Adrenal gland (tissue), 19 donors: ENCODE measurements at places on chromosomes 7 and 10. TPM values are rescaled to one million over a fixed set of nuclear protein-coding genes. Genes with fewer than 3 reads are reported as not detected.

DNA sequence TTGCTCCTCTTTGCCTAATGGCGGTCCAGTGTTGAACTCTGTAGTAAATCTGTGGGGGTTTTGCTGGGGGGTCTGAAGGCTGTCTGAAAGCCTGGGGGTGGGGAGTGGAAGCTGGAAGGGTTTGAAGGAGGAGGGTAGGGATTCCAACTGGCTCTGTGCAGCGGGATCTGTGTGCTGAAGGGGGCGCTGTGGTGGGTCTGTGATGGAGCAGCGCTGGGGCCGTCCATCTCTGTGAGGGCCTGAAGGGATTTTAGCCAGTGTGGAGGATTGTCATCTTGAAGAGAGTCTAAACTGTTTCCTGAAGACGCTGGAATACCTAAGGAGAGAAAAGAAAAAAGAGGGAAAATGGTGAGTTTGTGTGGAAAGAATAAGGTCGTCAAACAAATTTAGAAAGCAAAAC is 129.2 kb downstream of the STRA8 start:
- H3K27me3 ChIP-seq: no peaks in the 10 kb centered on the region
- H3K36me3 ChIP-seq: peaks cover 4% of the 10 kb centered on the region
- DNase-seq: no peak
- H3K27ac ChIP-seq: no peak overlapping the region
- peaks cover 8% of the 10 kb centered on the region for H3K4me1 ChIP-seq
- no peak overlapping the region for H3K4me3 ChIP-seq

DNA sequence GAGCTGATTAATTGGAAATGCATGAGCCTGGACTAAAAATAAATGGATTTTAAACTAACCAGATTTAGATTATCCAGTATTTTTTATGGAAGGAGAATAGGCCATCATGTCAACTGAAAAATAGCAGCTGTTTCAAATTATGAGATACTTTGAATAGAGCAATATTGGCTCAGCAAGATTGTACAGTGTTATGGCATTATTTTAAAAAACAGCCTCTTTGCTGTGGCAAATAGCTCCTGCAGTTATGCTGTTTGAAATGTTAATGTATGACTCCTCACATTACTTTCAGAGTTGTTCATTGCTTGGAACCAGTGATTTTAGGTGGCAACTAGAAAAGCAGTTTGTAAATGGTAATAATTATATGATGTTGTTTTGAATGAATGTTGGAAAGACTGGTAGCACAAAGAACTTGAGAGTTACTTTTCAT is 244.5 kb downstream of the KIAA1217 start:
- no peaks in the 10 kb centered on the region for H3K36me3 ChIP-seq
- H3K27me3 ChIP-seq: no peaks in the 10 kb centered on the region
- no peak for DNase-seq
- peaks cover 29% of the 10 kb centered on the region for H3K4me1 ChIP-seq
- H3K27ac ChIP-seq: no peak overlapping the region

GRCh38 chr10:29870522-29871044 is 188.8 kb downstream of the JCAD start:
- no peak overlapping the region for H3K27ac ChIP-seq
- H3K4me3 ChIP-seq: no peak overlapping the region
- H3K4me1 ChIP-seq: no peaks in the 10 kb centered on the region
- no peaks in the 10 kb centered on the region for H3K27me3 ChIP-seq

DNA sequence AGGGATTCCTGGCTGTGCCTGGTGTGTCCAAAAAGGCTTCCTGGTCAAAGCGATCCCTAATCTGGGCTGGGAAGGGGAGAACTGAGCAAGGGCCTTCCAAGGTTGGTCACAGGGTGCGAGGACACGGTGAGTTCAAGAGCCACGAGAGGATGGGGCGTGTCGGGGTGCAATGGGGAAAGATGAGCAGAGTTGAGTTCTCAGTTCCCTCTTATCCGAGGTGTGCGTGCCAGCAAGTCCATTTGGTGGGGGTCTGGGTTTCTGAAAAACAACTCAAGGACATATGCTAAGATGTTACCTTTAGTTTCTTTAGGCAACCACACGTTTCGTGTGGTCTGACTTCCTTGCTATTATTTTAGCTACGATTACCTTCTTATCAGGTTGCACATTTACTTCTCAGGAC is 1.3 kb downstream of the ZNF775 start:
- H3K36me3 ChIP-seq: no peaks in the 10 kb centered on the region
- peaks cover 4% of the 10 kb centered on the region for H3K4me1 ChIP-seq
- no peaks in the 10 kb centered on the region for H3K27me3 ChIP-seq
- H3K27ac ChIP-seq: no peak overlapping the region
- no peak overlapping the region for H3K4me3 ChIP-seq

- no peaks in the 10 kb centered on the region for H3K27me3 ChIP-seq
- peaks cover 25% of the 10 kb centered on the region for H3K4me1 ChIP-seq
- no peak for DNase-seq
- H3K36me3 ChIP-seq: no peaks in the 10 kb centered on the region
- H3K4me3 ChIP-seq: no peak overlapping the region
- peak overlapping the region; percentile 79 for H3K27ac ChIP-seq
Measured at GRCh38 chr10:45593938-45594275, 78.7 kb downstream of the ZFAND4 start.

DNA sequence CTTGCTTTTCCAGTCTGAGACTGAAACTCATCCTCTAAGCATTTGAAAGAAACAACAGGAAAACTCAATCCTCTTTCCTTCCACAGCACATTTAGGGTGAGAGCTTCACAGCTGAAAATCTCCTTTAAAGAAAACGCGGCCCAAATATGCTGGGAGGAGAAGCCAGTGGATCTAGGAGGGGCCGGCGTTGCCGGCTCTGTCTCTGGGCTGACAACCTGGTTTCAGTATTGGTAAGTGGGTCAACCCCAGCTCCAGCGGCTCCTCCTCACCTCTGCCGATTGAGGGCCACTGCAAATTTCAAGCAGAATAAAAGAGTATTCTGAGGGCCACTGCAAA is 75.3 kb upstream of the CPXM2 start:
- H3K27me3 ChIP-seq: no peaks in the 10 kb centered on the region
- H3K4me1 ChIP-seq: no peaks in the 10 kb centered on the region
- H3K36me3 ChIP-seq: no peaks in the 10 kb centered on the region

DNA sequence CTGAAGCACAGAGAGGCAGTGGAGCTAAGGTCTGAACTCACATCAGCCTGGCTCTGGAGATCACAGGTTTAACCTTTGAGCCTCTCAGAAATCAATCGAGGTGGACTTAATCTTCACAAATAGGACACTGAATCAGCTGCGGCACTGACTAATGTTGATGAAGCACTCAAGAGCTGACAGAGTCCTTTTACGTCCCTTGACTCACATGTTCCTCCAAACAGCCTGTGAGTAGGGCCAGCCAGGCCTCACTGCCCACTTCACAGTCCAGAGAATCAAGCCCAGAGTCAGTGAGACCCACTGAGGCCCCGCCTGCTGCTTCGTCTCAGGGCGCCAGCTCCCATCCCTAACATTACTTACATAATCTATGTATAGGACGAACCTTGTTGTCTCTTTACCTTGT is 63.1 kb downstream of the TNS3 start:
- H3K4me1 ChIP-seq: peaks cover 39% of the 10 kb centered on the region
- DNase-seq: no peak
- peaks cover 4% of the 10 kb centered on the region for H3K36me3 ChIP-seq
- no peaks in the 10 kb centered on the region for H3K27me3 ChIP-seq

DNA sequence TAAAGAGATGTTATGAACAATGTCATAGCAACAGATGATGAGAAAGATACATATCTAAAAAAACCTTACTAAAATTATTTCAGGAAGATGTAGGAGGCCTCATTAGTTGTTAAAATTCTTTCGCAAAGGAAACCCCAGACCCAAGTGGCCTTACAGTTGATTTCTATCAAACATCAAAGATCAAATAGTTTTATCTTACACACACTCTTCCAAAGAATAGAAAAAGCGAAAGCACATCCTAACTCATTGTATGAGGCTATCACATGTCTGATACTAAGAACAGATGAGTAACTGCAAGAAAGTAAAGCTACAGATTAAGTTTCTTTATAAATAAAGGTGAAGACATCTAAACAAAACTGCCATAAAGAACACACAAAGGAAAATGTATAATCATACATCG is 82.9 kb upstream of the GDF10 start:
- no peaks in the 10 kb centered on the region for H3K36me3 ChIP-seq
- H3K27me3 ChIP-seq: no peaks in the 10 kb centered on the region

GRCh38 chr7:2729893-2730716 is 42.1 kb downstream of the AMZ1 start:
- H3K27me3 ChIP-seq: no peaks in the 10 kb centered on the region
- no peak overlapping the region for H3K27ac ChIP-seq
- no peak overlapping the region for H3K4me3 ChIP-seq
- peaks cover 28% of the 10 kb centered on the region for H3K4me1 ChIP-seq
- peak; percentile 52 for DNase-seq

DNA sequence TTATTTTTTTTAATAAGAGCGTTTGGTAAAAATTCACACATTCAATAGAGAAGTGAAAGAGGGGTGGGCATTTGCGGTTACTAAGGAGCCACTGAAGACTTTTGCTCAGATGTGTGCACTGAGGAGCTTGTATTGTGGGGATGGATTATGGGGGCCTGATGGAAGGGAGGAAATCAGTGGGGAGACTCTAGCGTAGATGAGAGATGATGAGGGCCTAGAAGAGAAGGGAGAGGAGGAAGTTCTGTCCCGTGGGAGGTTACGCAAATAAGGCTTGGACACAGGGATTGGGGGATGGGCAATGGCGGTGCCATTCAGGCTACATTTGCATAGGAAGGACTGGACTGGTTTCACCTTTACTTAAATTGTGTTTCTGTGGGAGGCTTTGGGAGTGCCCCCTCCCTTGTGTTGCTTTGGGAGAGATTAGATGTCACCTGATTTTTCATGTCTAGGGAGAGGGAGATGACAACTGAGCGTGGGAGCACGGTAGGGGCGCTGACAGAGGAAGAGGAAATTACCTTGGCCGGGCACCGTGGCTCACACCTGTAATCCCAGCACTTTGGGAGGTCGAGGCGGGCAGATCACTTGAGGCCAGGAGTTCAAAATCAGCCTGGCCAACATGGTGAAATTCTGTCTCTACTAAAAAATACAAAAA is 2.2 kb upstream of the HIP1 start:
- no peak overlapping the region for H3K4me3 ChIP-seq
- no peaks in the 10 kb centered on the region for H3K4me1 ChIP-seq
- H3K27ac ChIP-seq: peak overlapping the region; percentile 39

GRCh38 chr7:28005075-28005846 is 175.3 kb downstream of the JAZF1 start:
- DNase-seq: no peak
- H3K27ac ChIP-seq: no peak overlapping the region
- no peaks in the 10 kb centered on the region for H3K36me3 ChIP-seq
- H3K4me3 ChIP-seq: no peak overlapping the region

DNA sequence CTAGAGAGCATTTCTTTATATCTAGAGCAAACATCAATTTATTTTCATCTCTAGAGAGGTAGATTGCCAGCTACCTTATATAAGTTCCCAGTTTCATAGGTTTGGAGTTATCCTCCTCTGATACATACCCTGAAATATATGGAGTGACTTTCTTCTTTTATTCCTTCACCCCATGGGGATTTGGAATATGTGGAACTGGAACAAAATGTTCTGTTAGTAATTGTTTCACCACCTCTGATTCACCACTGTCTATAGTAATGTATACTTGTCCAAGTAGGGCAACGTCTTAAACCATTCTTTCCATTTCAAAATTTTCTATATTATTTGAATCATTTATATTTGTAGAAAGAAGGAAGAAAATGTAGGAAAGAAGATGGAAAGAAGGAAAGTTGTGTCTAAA is 511.2 kb upstream of the KCND2 start:
- no peaks in the 10 kb centered on the region for H3K27me3 ChIP-seq
- H3K36me3 ChIP-seq: no peaks in the 10 kb centered on the region
- no peak overlapping the region for H3K4me3 ChIP-seq
- DNase-seq: no peak
- no peaks in the 10 kb centered on the region for H3K4me1 ChIP-seq
- no peak overlapping the region for H3K27ac ChIP-seq

DNA sequence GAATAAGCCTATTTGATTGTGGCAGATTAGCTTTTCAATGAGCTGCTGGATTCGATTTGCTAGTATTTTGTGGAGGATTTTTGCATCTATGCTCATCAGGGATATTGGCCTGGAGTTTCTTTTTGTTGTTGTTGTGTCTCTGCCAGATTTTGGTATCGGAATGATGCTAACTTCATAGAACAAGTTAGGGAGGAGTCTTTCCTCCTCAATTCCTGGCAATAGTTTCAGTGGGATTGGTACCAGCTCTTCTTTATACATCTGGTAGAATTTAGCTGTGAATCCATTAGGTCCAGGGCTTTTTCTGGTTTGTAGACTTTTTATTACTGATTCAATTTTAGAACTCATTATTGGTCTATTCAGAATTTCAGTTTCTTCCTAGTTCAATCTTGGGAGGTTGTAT is 43.4 kb upstream of the KLF14 start:
- no peak overlapping the region for H3K27ac ChIP-seq
- no peaks in the 10 kb centered on the region for H3K27me3 ChIP-seq
- no peaks in the 10 kb centered on the region for H3K36me3 ChIP-seq
- H3K4me1 ChIP-seq: no peaks in the 10 kb centered on the region
- no peak for DNase-seq

- H3K4me1 ChIP-seq: peaks cover 8% of the 10 kb centered on the region
- no peaks in the 10 kb centered on the region for H3K27me3 ChIP-seq
- H3K4me3 ChIP-seq: no peak overlapping the region
- no peak for DNase-seq
Measured at GRCh38 chr10:18402853-18403252, 248.5 kb downstream of the NSUN6 start.

GRCh38 chr10:29204070-29204800 is 84.6 kb upstream of the LYZL1 start:
- no peak for DNase-seq
- H3K27me3 ChIP-seq: no peaks in the 10 kb centered on the region
- no peaks in the 10 kb centered on the region for H3K36me3 ChIP-seq
- no peaks in the 10 kb centered on the region for H3K4me1 ChIP-seq
- H3K4me3 ChIP-seq: no peak overlapping the region

GRCh38 chr7:50610521-50611277 is 45.5 kb upstream of the DDC start:
- no peaks in the 10 kb centered on the region for H3K4me1 ChIP-seq
- no peaks in the 10 kb centered on the region for H3K36me3 ChIP-seq
- no peak overlapping the region for H3K4me3 ChIP-seq
- no peak for DNase-seq

DNA sequence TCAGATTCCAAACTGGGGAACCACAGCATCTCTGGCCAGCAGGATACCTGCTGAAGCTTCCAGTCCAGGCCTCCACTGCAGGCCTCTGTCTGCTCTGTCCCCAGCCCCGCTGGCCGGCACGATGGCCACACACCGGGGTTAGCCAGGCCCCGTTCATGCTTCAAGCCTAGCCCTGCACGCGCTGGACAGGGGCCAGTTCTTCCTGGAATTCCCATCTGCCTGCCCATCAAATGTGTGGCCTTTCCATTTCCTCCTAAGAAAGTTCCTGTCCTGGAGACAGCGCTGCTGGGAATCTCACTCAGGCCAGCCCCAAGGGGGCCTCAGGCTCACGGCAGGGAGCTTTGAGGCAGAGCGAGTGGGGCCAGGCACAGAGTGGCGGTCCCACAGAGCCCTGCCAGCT is 18.0 kb downstream of the SH2B2 start:
- H3K4me3 ChIP-seq: no peak overlapping the region
- no peak overlapping the region for H3K27ac ChIP-seq

The MYOZ1 gene
- total RNA-seq: 1.6 TPM

The TWIST1 gene
- 16.3 TPM for total RNA-seq

The PLEKHS1 gene
- total RNA-seq: not detected

The TMEM26 gene
- 51.7 TPM for total RNA-seq

The GAD2 gene
- total RNA-seq: not detected

The POM121L12 gene
- not detected for total RNA-seq

The NEURL1 gene
- total RNA-seq: 1.4 TPM

The CPVL gene
- total RNA-seq: 32.1 TPM

The CDH23 gene
- total RNA-seq: 5.5 TPM
